GM23248 (cell line): ENCODE measurements at places on chromosomes 3 and 15.

DNA sequence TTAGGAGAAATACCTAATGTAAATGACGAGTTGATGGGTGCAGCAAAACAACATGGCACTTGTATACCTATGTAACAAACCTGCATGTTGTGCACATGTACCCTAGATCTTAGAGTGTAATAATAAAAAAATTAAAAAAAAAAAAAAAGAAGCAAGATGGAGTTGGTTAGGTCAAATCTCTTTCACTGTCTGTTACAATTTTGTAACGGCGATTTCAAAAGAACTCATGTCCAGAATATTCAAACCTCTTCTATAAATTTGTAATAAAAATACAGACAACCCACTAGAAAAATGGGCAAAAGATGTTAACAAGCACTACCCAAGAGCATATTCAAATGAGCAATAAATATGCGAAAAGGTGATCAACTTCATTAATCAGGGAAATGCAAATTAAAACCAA, 5.1 kb upstream of the MTMR14 start:
- no peak for DNase-seq

DNA sequence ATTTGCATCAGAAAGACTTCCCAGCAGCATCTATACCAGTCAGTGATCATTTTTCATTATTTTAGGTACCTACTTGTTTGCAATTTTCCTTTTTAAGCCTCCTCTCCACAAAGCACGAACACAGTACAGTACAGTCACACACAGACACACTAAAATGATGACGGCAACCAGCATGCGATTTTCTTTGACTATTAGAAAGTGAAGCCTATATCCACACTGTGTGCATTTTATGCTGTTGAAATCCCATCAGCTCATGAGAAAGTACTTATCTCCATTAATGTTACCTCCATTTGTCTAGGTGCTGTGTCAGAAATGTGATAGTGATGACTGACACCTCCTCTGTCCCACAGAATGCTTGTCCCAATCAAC, 294.7 kb upstream of the MEIS2 start:
- no peak for DNase-seq

- DNase-seq: no peak
Measured at GRCh38 chr3:141945726-141946485, 69.5 kb downstream of the ATP1B3 start.

- DNase-seq: peak; percentile 51
Measured at GRCh38 chr15:67543348-67543718, 830 bp downstream of the MAP2K5 start.

- DNase-seq: no peak
Measured at GRCh38 chr3:126416943-126417342, 22.2 kb downstream of the CFAP100 start.

GRCh38 chr3:52830535-52831258, at the start of gene ITIH4:
Gene ITIH4 (minus strand): TSS chr3:52830672. CDS start chr3:52830642, 30 bp downstream.
- DNase-seq: no peak

- no peak for DNase-seq
Measured at GRCh38 chr3:161337311-161337710, 34.0 kb downstream of the SPTSSB start.

DNA sequence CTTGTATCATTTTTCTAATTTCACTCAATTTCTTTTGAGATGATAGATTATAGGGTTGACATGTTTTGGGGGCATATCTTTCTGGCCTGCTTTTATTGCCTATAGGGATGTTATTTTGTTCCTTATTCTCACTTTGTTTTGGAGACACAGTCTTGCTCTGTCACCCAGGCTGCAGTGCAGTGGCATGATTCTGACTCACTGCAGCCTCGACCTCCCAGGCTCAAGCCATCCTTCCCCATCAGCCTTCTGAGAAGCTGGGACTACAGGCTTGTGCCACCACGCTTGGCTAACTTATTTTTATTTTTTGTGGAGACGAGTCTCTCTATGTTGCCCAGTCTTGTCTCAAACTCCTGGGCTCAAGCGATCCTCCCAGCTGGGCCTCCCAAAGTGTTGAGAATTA, 72.8 kb upstream of the FAN1 start:
- DNase-seq: no peak

DNA sequence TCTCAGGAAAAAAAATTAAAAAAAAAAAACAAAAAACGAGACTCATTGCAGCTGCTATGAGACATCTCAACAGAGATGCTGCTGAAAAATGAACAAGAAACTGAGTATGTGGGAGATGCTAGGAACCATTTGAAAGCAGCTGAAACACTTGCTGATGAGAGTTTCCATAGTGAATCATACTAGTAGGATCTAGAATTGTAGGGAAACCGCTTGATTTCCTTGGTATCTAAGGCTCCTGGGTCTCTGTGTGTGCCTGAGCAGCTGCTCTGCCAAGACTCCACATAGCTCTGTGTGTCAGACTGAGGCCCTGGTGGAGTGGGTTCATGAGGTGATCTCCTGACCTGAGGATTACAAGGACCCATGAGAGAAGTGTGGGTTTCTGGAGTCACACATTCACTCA, 313.4 kb upstream of the NECTIN3 start:
- DNase-seq: peak; percentile 7

DNA sequence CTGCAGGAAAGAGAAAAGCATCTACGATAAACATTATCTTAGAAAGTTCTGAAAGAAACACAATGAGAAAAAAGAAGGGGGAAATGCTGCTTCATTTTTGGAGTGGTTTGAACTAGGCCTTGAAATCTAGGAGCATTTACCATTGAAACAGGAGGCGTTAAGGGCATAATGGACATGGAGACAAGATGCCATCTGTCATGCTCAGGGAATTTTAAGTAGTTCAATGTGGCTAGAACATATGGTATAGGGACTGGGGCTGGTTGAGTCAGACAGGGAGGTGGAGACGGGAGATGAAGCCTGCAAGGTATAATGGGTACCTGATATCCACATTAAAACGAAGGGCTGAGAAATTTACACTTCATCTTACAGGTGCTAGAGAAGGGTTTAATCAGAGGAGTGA, 10.4 kb upstream of the PLAAT1 start:
- DNase-seq: no peak

- peak; percentile 34 for DNase-seq
Measured at GRCh38 chr3:124882816-124883747, 4.1 kb downstream of the ITGB5 start.

DNA sequence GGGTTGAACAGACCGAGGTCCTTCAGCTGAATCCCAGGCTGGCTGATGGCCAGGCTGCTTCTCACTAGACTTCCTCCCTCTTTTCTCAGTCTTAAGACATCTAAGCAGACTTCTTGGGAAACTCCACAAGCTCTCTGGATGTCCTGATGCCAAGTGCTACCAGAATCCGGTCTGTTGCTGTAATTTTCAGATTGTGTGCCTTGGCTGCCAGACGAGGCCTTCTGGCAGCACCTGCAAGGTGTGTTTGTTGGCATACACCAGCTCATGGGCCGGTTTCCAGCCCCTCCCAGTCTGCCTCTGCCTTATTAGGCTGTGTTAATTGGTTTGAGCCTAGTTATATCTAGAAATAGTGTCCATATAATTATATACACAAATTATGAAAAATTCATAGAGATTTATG, 120.6 kb downstream of the TNIK start:
- no peak for DNase-seq

DNA sequence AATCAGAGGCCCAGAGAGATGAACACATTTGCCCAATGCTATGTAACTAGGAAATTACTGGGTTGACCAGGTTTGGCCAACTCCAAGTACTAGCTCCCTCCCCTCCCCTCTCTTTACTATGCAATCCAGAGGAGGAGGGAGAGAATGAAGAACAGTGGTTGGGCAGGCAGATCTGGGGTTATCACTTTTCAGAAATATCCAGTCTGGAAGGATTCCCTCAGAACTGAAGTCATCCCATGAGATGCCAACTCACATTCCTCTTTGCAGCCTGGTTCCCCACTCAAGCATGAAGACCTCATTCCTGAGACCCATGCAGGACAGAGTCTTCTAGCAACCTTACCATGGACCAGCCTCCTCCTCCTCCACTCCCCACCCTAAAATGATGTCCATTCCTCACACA, 201.1 kb downstream of the TLE3 start:
- no peak for DNase-seq

DNA sequence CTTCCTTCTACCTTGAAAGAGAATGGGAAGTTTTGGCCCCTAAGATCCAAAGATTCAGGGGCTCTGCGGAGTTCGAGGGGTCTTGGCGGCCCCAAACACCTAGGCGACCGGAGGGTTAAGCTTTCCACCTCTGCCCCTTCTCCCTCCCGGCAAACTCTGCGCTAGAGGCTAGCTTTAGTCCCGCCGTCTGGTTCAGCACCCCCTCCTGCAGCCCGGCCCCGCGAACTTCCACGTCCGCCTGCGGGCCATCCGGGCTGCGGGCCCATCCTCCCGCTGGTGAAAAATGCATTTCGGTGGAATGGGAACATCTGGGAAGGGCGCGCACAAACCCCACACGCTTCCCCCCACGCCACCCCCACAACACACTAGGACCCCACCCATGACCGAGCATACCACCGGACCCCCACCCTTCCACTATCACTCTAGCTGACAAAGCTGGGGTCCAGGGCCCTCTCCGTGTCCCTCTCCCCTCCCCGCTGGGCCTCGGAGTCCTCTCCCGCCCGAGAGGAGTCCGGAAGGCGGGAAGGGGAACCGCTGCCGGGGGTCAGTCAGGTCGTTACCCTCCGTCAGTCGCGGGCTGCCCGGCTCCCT, 1.0 kb downstream of the SHOX2 start:
- peak; percentile 88 for DNase-seq

GRCh38 chr3:35562141-35562540, 77.2 kb upstream of the ARPP21 start:
- DNase-seq: no peak
